Foreskin keratinocyte (primary cell): ENCODE measurements at places on chromosomes 16 and 17.
A peak's percentile ranks its signal among the peaks of the same experiment; 100 is the strongest.

- peak; percentile 47 for DNase-seq
Observed at GRCh38 chr16:65202461-65202860, 80.6 kb upstream of the CDH11 start.

DNA sequence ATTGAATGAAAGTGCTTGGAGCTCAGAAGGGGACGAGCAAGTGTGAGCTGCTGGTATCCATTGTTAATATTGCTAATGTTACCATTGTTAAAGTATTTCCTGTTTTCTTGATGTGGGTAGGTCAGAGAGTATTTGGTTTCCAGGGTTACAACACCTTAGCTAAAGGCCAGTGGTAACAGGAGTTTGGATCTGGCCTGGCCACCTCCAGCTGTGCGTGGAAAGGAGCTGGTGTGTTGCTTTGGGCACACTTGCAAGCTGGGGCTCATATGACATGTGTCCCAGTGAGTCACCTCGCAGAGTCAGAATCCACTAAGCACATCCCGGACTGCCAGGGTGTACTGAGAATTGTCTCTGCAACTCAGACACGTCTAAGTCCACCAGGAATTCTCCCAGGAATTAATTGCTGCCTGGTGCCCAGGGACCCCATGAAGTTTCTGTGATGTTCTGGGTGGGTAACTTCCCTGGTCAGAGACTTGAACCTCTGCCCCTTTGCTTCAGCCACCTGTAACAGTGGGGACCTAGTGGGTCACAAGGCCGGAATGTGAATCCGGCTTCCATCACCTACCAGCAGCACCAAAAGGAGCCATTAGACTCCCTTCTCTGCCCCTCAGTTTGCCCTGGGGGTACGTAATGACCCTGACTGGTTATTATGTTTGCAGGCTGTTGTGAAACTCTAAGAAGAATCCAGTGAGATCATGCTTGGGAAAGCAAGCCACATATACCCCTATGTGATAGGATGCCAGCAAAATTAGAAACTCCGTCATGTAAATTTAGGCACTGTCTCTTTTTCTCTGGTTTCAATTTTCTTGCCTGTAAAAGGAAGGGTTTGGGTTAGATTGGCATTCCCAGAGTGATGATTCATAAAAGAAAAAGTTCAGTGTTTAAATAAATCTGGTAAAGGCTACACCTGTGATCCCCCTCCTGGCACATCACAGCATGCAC, 12.8 kb downstream of the SLC6A2 start:
- DNase-seq = peak; percentile 95

DNA sequence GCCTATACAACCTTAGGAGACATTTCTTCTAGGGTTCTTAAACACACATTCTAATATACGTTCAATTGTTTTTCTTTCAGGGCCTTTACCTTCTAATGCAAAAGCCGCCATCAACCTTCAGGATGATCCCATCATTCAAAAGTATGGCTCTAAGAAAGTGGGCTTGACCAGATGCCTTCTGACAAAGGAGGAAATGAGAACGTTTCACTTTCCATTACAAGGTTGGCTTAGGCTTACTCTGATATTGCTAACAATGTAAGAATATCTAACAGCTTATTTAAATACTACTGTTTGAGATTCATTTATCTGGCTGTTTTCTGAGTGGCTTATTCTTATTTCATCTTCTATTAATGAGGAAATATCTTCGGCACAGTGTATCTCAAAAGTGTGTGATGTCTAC, 15.4 kb downstream of the REXO5 start:
- DNase-seq = no peak

- peak; percentile 91 for DNase-seq
Observed at GRCh38 chr16:78209951-78210661, 110.7 kb downstream of the WWOX start.

DNA sequence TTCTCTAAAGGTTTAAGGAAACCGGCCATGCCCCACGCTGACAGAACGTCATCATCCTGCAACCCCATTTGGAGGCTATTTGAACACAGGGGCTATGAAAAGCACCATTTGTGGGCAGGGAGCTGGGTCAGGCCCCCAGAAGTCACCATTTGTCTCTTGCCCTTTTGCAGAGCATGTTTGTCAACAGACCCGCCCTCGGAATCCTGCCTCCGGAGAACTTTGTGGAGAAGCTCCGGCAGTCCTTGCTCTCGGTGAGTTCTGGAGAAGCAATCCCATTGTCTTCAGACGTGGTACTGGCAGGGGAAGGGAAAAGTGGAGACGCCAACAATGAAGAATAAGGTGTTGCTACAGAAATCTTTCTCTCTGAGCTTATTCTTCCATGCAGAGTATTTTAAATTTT, 33.5 kb downstream of the TMEM186 start:
- DNase-seq = no peak

GRCh38 chr16:1345651-1346421, 5.8 kb downstream of the TSR3 start:
- DNase-seq = no peak
